Activated CD4-positive, alpha-beta T cell treated with anti-CD3 and anti-CD28 coated beads for 48 hours (primary cell): ENCODE measurements at places on chromosomes 5 and 9.

- DNase-seq: no peak
These were observed 1012.8 kb downstream of the MAT2B start for GRCh38 chr5:164518067-164518740.

DNA sequence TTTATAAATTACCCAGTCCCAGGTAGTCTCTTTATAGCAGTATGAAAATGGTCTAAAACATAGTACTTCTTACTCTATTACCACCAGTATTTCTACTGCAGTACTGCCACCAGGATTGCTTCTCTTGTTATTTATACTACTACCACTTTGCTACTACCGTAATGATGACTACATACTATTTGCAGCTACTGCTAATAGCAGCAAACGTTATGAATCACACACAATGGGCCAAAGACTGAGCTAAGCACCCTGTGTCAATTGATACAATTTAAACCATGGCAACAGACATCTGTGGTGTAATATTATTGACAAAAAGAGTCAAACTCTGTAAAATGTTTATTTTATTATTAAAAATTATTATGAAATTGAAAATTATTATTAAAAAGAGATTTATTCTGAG lies 15.3 kb upstream of the KIF12 start:
- DNase-seq: no peak

GRCh38 chr9:95726756-95727155 lies 148.7 kb upstream of the ERCC6L2 start:
- DNase-seq: no peak

DNA sequence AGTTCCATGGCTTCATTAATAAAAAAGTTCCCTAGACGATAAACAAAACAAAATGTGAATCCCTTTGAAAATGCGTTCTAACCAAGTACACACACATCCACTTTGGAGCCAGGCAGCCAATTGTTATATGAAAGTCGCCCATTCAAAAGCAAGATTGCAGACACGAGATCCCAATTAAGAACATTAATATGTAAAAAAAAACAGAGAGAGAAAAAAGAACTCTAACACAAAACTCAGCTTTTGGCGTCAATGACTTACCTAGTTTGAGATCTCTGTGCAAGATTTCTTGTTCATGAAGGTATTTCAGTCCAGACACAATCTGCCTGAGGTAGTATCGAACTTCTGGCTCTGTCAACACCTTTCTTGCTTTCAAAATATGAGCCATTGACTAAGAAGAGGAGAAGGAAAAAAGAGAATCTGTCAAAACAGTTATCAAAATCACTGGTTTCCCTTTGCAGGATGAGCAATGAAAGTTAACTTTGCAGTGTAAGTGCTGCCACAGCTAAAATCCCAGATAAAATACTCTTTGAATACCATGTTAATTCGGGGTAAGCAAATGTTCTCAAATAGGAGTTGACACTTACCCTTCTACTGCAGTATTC lies 1.6 kb downstream of the PLK2 start:
- DNase-seq: no peak

GRCh38 chr9:96216583-96216982 lies 85.4 kb downstream of the HSD17B3 start:
- DNase-seq: no peak

DNA sequence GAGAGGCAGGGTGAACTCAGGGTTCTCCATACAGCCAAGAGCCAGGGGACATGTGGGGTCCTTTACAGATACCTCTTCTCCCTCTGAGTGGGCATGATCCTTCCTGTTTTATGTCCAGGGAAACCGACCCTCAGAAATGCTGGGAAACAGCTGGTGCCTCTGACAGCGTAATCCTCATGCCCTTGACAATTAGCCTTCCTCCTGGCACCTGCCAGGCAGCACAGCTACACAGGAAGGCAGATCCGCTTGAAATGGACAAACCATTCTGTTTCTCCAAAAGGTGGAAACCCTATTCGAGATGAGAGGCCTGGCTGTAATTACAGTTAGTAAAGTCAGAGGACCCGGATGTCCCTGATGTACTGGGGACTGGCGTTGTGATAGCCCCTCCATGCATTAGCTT lies 7.2 kb downstream of the ERGIC1 start:
- no peak for DNase-seq

DNA sequence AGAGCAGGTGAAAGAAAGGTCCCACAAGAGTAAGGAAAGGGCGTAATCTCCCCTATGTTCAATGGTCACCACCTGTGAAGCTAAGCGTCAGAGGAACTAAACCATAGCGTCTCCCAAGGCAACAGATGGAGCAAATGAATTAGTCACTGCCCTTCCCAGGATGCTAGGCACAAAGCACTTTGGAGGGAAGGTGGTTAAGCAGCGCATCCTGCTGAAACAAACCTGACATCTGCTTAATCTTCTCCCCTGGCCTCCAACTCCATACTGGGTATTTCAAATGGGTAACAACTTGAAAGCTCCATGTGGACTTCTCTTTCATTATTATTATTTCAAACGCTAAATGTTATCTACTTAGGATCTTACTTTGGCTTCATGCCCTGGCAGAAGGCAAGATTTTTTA lies 227.3 kb downstream of the MLLT3 start:
- no peak for DNase-seq

GRCh38 chr5:5787373-5787772 lies 364.9 kb downstream of the ICE1 start:
- no peak for DNase-seq

- no peak for DNase-seq
These were observed 57.6 kb downstream of the PAX5 start for GRCh38 chr9:36976371-36977030.

DNA sequence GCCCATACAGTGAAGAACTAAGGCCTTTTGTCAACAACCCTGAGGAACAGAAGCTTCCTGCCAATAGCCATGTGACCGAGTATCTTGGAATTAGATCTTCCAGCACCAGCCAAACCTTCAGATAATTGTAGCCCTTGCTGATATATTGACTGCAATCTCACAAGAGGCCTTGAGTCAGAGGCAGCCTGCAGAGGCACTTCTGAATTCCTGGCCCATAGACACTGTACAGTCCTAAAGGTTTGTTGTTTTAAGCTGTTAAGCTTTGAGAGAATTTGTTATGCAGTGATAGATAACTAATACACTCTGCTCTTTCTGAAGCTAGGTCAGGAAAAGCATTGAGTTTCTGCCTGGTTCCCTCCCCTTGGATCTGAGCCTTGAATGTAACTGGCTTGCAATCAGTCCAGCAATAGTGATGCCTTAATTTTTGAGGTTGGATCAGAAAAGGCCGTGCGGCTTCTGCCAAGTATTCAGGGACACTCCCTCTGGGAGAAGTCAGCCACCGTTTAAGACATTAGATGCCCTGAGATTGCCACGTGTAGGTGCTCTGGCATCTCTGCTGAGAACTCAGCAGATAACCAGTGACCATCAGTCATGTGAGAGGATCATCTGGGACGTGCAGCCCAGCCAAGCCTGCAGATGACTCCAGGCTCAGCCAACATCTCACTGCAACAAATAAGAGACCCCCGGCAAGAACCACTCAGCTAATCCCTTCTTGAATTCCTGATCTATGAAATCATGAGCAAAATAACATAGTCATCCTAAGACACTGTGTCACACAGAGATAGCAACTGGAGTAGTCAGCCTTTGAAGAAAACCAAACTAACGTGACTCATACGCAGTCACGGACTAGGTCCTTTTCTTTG lies 126.8 kb upstream of the STC2 start:
- no peak for DNase-seq

DNA sequence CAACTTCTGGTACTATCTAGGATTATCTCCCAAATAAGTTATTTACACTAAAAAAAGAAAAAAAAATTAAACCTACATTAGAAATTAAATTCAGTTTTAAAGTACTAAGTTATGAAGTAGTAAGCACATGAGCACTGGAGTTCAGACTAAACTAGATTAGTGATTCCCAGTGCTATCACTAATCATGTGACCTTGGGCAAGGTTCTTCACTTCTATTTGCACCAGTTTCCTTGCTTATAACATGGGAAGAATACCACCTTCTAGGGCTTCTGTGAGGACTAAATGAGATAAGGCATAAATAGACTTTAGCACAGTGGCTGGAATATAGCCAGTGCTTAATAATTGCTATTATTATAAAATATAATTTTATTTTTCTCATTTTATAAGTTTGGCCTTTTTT lies 10.5 kb downstream of the ELOVL7 start:
- DNase-seq: no peak

- no peak for DNase-seq
These were observed 483 bp downstream of the FBXL7 start for GRCh38 chr5:15500325-15501001.

DNA sequence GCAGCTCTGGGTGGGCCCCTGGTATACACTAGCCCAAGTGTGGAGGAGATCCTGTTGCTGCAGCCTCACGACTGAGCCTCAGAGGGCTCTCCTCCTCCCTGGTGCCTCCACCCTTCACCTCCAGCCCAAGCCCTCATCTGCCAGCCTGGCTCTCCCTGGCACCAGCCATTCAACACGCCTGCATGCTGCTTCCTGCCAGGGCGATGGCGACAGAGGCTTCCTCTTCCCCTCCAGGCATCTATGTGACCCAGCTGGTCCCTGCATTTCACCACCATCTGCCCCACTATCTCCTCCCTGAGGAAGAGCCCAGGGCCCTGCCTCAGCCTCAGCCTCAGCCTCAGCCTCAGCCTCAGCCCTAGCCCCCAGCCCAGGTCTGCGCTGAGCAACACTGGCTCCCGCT lies 54.8 kb upstream of the ANGPTL2 start:
- DNase-seq: no peak

- no peak for DNase-seq
These were observed 71.8 kb downstream of the CAST start for GRCh38 chr5:96733771-96734500.

DNA sequence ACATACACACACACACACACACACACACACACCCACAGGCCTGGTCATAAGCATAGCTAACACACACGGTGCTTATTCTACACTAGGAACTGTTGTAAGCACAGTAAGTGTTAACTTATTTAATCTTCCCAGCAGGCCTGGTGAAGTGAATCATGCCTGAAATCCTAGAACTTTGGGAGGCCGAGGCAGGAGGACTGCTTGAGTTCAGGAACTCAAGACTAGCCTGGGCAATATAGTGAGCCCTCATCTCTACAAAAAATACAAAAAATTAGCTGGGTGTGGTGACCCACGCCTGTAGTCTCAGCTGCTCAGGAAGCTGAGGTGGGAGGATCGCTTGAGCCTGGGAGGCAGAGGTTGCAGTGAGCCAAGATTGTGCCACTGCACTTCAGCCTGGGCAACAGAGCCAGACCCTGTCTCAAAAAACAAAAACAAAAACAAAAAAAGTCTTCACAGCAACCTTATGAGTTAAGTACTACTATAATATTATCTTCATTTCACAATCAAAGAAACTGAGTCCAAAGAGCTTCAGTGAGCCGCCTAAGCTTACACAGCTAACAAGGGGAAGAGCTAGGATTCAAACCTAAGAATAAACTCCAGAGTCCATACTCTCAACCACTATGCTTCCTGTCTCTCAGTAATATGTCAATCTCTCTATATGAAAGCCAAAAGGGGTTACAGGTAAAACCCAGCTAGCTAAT lies 2.3 kb downstream of the MEGF9 start:
- no peak for DNase-seq

- DNase-seq: no peak
These were observed 84.4 kb upstream of the SARDH start for GRCh38 chr9:133822430-133823065.

DNA sequence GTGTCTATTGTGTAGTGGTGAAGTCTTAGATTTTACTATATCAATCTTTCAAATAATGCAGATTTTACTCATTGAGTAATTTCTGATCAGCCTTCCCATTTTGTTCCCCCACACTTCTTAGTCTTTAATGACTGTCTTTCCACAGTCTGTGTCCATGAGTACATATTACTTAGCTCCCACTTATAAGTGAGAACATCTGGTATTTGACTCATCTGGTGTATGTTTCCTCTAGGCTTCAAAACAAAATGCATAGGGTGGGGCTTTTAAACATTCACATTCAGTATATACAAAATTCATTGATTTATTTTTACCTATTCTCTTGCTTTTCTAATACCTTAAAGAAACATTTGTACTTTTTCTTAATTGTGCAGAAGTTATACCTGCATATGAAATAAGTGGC lies 513.0 kb downstream of the MTRR start:
- DNase-seq: no peak

GRCh38 chr5:60792438-60792837 lies 51.6 kb downstream of the ELOVL7 start:
- DNase-seq: no peak

- DNase-seq: no peak
These were observed 134.1 kb downstream of the ACTBL2 start for GRCh38 chr5:57348376-57349140.

DNA sequence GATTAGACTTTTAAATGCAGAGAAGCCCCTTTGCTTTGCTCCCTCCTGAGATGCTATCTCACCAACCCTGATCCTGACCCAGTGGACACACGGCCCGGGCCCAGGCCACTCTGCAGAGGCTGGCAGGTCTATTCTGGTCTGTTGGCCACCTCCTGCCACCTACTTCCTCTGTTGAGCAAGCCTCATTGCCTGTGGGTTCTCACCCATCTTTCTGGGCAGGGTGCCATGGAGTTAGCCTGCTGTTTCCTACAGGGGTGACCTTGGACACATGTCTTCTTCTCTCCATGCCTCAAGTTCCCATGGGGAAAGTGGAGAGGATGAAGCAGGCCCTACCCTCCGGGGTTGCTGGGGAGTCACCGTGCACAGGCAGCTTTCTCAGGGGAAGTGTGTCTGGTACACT lies 266.2 kb upstream of the IRX1 start:
- no peak for DNase-seq

DNA sequence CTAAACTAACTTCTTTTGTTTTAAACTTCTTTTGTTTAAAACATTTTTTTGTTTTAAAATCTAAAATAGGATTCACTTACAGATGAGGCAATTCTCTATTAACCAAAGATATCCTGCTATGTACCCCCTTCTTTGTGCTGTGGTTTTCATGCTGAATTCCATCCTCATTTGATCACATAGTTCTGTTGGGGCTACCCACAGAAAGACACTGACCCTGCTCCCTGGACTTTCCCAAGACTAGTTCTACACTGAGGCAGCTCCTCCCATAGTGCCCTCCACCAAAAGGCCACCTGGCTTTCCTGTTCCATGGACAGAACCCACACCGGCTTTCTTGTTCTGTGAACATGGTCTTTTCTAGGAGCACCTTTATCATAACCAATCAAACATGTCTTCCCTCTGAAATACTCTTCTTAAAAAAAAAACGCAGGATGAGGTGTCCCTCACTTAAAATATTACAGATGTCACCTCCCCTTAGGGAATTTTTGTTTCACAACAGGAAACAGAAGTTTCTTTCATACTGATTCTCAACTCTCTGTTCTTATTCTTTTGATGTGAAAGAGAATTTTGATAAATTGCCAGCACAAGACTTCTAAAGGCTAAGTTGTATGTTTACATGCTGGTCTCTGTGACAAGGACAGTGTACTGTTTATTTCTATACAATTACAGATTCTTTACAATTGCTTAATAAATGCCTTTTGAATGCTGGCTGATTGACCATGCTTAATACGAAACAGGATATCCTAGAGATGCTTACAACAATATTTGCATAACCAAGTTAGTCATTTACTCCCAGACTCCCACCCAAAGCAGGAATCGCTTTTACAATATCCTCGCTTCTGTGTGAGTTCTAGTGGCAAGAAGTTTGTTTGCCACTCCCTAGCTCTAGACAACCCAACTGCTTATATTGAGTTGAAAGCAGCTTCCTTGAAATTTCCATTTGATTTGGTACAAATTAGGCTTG lies 300.4 kb downstream of the DTWD2 start:
- DNase-seq: no peak

- DNase-seq: no peak
These were observed 97.3 kb upstream of the HMHB1 start for GRCh38 chr5:143714629-143715028.
